Fibroblast of skin of right quadriceps (primary cell): ENCODE measurements at places on chromosomes 13 and 19.

- DNase-seq = peak; percentile 88
These were observed at the start of gene OBI1 for GRCh38 chr13:78658630-78659449. Gene OBI1, minus strand, starts transcription at chr13:78659155. Its CDS starts 35 bp downstream, at chr13:78659120.

DNA sequence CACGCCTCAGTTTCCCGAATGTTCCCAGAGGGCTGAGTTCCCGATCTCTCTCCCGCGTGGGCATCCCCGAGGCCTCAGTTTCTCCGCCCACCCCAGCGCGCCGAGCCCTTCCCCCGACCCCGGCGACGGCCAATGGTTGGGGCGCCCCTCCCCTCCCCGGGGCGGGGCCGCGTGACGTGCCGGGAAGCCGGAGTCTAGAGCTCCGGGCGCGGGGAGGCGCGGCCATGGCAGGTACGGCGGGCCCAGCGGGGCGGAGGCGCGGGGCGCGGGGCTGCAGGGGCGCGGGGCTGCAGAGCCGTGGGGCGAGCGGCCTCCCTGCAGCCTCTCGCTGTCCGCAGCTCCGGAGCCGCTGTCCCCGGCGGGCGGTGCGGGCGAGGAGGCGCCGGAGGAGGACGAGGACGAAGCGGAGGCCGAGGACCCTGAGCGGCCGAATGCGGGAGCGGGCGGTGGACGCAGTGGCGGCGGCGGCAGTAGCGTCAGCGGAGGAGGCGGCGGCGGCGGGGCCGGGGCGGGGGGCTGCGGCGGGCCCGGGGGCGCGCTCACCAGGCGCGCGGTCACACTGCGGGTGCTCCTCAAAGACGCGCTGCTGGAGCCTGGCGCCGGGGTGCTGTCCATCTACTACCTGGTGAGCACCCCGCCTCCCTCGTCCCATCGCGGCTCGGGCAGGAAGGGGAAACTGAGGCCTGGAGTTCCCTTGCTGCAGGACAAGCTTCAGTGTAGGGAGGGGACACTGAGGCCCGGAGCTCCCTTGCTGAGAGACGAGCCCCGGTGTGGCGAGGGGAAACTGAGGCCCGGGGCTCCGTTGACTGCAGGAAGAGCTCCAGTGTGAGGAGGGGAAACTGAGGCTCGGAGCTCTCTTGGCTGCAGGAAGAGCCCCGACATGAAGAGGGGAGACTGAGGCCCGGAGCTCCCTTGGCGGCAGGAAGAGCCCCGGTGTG is at the start of gene MPND:
TSS of gene MPND (plus strand) at position 193 of the 938 bp plus-strand sequence. CDS start at position 225, 32 bp downstream.
- DNase-seq = peak; percentile 80

DNA sequence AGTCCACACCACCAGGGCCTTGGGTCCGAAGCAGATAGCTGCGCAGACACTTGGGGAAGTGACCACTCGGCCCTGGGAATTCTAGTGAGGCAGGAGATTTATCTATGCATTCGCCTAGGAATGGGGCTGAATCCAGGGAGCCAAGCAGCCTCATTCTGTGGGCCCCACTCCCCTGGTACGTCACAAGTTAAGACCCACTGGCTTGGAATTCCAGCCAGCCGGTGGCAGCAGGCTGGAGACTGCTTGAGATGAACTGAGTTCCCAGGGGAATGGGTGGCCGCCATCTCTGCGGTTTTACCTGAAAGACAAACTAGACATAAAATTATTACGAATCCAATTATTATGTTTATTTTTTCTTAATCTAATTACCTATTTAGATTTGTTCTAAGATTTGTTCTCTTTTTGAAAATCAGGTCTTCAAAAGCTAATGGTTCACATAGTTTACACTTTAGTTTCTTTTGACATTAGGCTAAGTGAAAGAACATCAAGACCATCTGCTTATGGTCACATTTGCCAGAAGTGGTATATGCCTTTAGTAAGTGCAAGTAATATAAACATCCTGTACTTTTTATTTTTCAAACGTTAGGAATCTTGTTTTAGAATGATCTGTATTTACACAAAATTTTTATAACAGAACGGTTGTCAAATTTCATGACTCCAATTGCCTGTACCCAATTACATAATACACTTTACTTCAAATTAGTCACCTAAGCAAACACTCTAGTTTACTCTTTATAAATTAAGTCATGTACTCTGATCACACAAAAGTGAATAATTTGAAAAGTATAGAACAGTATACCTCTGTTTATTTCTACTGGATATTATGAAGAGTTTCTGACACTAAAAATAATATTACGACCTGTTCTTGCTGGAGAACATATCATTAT is 74.4 kb downstream of the SLITRK6 start:
- no peak for DNase-seq

DNA sequence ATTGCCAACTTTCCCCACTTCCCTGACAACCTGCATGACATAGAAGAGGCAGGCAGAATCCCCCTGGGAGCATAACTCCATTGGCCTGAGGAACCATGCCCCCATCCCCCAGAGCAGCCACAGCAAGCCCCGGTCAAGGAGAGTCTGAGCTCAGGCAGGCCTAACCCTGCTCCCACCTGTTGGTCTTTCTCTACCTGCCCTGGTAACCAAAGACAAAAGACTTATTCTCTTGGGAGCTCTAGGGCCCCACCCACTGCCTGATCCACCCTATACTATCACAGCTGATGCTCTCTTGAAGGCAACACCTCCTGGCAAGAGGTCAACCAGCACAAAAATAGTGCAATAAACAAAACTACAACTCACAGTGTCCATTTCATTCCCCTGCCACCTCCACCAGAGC is 59.3 kb downstream of the TNFSF13B start:
- no peak for DNase-seq

DNA sequence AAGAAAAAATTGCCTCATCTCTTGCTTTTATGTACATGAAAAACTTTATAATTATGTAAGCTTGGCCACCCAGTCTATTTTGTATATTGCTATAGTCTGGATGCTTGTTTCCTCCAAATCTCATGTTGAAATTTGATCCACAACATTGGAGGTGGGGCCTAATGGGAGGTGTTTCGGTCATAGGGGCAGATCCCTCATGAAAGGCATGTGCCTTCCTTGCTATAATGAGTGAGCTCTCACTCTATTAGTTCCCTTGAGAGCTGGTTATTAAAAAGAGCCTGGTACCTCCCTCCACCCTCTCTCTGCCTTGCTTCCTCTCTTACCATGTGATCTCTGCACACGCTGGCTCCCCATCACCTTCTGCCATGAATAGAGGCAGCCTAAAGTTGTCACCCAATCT is 1005.1 kb downstream of the PCDH9 start:
- DNase-seq = no peak

DNA sequence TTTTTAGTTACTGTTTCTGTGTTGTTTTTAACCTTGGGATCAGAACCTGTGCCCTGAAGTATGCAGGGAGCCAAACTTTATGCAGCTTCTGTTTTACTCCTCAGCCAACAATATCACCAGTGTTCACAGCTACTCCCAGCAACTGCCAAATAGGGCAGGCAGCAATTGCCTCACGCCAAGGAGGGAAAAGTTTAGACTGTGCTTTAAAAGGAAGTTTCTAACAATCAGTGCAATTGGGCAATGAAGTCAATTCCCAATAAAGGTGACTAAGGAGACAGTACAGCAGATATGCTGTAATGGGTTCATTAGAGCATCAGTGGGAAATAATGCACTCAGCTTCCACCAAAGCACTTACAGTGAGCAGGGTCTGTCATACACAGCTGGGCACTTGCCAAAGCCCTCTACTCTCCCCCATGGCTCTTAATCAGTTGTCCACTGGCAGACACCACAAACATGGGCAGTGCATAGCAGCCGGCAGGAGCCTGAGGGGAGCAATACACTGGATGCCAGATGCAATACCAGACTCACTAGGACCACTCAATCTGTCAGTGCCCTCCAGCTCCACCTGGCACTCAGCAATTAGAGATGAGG is 19.3 kb downstream of the ENOX1 start:
- no peak for DNase-seq

DNA sequence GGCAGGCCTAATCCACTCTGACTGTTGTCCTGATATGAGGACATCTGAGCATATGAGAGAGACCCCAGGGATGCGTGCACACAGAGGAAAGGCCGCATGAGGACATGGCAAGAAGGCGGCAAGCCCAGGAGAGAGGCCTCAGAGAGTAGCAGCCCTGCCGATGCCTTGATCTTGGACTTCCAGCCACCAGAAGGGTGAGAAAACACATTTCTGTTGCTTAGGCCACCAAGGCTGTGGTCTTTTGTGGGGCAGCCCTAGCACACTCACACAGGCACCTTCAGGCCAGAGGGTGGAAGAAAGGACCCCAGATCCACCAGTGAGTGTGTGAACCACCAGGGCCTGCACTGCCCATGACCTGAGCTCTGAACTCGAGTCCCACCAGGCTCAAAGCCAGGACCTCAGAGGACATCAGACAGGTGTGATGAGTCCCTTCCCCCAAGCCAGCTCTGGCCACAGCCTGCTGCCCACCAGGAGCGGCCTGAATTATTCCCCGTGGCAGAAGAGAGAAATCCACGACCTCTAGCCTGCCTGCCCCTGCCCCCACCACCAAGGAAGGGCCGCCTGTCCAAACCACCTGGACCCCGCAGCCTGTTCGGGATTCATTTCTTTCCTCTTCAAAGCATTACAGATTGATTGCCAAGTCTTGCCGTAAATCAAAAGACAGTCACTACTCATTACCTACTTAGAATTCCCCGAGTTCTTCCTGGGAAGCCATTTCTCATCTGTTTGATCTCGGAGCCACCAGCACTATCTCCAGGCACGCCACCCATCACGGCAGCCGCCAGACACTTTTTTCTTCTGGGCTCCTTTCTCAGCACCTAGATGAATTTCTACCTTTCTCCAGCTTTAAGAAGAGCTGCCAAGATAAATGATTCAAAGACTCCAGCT is 72.2 kb downstream of the CEBPG start:
- DNase-seq = no peak

GRCh38 chr13:46293436-46293835 is 81.7 kb downstream of the LRRC63 start:
- DNase-seq = no peak

DNA sequence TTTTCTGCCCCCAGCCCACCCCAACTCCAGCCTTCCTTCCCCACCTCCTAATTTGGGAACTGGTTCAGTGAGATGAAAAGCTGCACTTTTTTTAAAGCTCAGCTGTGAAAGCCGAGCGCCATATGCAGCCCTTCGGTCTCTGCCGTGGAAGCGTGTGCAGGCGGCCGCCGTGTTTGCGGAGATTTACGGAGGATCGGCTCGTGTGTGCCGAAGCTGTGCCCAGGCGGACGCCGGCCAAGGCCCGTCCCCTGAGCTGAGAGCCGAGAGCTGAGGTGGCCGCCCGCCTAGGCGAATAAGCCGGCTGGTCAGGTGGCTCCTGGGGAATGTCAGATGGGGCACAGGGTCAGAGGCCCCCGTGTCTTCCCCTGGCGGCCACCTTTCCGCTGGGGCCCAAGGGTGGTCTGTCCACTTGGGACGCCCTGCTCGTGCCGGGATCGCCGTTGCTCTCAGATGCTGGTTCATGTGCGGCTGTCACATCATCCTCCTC is 78.7 kb downstream of the ZNF536 start:
- DNase-seq = peak; percentile 14

GRCh38 chr13:32409001-32409313 is 19.0 kb downstream of the N4BP2L1 start:
- no peak for DNase-seq

DNA sequence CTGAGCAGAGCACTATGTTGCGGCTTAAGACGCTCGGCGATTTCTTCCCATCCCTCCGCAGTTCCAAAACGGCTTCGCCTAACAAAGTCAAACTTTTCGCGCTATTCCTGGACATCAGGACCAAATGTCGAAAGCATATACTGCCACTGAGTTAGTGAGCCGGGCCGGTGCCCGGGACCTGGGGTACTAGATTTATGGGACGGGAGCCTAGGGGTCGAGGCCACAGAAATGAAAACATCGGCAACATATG is 699 bp downstream of the RCBTB2 start:
- DNase-seq = peak; percentile 58

DNA sequence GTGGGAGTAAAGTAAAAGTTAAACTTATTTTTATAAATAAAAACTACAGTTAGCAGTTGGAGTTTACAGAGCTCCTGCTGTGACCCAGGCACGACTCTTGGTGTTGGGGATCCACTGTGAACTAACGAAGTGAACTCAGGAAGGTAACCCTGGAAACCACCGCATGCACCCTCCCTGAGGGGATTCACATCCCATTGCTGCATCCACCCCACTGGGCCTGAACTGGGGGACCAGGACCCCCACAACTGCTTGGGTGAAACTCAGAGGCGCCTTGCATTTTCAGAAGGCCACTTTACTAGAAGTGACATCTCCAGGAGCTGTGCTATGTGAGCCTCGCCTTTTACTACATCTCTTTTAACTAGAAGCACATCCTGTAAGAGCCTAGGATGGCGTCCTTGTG is 166.4 kb downstream of the TEX29 start:
- DNase-seq = no peak

GRCh38 chr19:15188851-15189250 is 11.9 kb downstream of the NOTCH3 start:
- no peak for DNase-seq

GRCh38 chr19:45069056-45069455 is 7.2 kb downstream of the ZNF296 start:
- no peak for DNase-seq

DNA sequence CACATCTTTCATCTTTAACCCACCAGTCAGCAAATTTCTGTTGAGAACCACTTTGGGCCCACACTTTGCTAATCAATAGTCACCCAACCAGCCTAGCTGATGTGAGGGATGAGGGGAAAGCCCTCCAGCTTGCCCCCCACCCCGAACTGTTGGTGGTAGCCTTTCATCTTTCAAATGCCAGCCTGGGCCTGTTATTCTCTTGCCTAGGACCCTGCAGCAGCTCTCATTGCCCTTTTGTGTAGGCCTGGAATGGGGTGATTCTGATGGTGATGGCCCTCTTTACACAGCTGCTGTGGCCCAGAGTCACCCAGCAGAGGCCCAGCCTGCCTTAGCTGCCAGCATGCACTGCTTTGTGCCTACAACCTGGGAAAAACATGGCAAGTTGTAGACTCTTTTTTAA is 294.5 kb downstream of the SLC7A1 start:
- no peak for DNase-seq
